ENCODE measurements at places on chromosomes 13 and 19.
A peak's percentile ranks its signal among the peaks of the same experiment; 100 is the strongest.

GRCh38 chr13:73508841-73509240 lies 450.0 kb downstream of the KLF5 start:
- DNase-seq, result no peak

GRCh38 chr13:45865414-45865813 lies 13.9 kb upstream of the SIAH3 start:
- DNase-seq, result no peak

DNA sequence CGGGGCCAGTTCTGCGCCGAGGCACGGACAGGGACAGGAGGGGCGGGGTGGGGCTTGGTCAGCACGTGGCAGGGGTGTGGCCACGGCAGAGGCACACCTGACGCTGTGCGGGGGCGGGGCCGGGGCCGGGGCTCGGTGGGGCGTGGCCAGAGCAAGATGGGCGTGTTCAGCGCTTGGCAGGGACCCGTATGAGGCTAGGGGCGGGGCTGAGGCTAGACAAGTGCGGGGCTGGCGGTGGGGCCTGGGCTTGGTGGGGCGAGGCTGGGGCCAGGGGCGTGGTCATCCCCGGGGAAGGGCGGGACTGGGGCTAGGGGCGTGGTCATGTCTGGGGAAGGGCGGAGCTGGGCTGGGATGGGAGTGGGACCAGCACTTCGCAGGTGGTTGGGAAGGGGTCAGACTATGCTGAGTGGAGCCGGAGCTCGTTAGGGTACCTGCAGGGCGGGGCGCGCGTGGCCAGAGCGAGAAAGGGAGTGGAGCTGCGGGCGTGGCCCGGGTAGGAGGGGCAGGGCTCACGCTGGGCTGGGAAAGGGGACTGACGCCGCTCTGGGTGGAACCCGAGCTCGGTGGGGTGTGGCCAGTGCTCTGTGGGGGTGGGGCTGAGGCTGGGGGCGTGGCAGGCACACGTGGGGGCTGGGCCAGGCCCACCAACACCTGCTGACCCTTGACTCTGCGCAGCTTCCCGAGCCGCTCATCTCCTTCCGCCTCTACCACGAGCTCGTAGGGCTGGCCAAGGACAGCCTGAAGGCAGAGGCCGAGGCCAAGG lies 12.8 kb downstream of the POLR2E start:
- DNase-seq, result peak; percentile 91

DNA sequence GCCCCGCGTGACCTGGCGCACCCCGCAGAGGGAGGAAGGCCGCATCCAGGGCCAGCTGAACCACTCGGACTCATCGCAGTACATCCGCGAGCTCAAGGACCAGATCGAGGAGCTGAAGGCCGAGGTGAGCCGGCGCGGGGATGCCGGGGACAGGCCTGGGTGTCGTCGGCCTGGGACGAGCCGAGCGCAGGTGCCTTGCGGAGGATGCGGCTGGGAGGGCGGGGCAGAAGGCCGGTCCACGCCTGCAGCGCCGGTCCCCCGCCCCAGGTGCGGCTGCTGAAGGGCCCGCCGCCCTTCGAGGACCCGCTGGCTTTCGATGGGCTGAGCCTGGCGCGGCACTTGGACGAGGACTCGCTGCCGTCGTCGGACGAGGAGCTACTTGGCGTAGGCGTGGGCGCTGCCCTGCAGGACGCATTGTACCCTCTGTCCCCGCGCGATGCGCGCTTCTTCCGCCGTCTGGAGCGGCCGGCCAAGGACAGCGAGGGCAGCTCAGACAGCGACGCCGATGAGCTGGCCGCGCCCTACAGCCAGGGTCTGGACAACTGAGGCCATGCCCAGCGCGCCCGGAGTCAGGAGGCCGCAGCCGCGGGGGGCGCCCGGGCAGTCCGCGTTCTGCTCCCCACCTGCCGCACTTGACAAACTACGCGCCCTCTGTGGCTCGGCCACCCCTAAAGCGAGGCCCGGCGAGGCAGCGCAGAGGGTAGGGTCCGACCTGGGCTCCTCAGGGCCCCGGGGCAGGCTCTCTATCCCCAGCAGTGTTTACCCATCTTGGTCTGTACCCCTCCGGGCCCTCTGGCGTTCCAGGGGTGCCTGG lies 10.8 kb downstream of the PRR36 start:
- no peak for DNase-seq

DNA sequence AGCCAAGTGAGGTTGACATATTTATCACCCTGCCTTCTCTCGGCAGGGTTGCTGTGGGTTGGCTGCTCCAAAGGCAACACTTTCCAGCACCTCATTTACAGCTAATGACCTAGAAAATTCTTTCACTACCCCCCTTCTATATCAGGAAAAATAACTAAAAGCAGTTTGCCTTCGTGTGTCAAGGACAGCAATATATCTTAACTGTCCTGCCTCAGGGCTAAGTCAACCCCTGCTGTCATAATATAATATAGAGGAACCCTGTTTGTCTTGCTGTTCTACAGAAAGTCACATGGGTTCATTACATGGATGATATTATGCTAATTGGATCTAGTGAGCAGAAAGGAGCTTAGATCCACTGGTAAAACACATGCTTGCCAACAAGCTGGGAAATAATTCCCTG lies 28.1 kb upstream of the USP12 start:
- DNase-seq, result no peak

DNA sequence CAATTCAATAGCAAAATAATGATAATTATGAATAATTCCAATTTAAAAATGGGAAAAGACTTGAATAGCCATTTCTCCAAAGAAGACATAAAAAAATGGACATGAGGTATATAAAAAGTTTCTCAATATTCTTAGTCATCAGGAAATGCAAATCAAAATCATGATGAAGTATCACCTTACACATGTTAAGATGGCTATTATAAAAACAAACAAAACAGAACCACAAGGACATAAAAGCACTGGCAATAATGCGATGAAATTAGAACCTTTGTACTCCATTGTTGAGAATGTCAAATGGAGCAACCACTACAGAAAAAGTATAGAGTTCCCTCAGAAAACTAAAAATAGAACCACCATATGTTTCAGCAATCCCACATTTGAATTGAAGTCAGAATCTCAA lies 1186.1 kb downstream of the SLITRK5 start:
- DNase-seq, result no peak

DNA sequence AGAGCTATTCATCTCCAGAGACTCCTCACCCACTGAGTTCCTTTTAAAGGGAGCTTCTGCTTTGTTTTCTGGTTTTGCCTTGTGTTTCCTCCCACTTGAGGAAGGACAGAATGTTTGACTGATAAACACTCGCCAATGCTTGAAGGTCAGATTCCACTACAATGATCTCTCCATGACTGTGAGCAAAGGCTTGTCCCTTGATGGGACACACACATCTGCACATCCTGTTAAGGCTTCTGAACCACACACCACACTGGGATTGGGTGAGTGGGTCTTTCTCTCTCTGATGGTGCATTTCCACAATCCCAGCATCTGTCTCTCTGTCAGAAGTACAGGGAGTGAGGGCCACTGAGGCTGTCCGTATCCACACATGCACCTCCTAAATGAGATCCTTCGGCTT lies 245.3 kb downstream of the IRS2 start:
- DNase-seq, result no peak

GRCh38 chr19:8196271-8196927 lies 12.8 kb upstream of the CERS4 start:
- DNase-seq, result no peak

- DNase-seq, result no peak
Measured at GRCh38 chr13:59468396-59468795, 695.3 kb downstream of the DIAPH3 start.

DNA sequence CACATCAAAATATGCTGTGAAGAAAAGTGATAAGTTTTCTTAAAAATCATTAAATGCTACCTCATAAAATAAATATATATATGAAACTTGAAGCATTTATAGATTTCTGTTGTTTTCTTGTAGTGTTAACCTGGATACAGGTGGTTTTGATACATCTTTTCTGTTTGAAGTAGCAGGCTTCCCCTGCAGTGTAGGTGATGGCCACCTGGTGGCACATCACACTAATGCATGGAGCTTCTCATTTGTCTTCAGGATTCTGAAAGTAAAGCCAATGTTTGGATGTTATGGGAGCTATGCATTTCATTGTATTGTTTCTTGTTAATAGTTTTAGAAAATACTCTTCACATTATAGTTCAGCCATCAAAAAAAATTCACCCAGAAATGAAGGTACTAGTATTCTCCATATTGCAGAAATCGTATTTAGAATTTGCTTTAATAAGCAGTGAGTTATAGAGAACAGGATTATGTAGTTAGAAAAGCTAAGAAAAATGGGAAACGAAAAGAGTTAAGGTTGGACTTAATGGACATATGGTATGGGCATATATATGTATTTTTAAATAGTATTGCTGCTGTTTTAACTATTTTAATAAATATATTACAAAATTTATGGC lies 18.7 kb downstream of the GPR180 start:
- DNase-seq, result peak; percentile 45

GRCh38 chr13:114088863-114089262 lies 43.6 kb downstream of the RASA3 start:
- no peak for DNase-seq

DNA sequence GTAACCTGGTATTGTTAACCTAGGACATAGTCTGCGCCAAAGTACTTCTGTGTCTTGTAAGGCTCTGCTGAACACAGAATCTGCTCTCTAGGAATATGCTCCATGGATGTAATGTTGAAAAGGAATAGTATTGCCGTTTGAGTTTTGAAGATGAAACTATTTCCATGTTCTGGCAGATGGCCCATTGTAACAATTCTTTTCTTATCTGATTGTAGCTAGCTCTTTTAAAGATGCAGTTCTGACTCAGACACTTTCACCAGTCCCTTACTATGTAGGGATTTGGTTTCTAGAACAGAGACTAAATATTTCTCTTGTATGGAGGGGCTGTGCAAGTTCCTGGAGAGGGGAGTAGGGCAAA lies 185.6 kb downstream of the MTUS2 start:
- DNase-seq, result no peak

DNA sequence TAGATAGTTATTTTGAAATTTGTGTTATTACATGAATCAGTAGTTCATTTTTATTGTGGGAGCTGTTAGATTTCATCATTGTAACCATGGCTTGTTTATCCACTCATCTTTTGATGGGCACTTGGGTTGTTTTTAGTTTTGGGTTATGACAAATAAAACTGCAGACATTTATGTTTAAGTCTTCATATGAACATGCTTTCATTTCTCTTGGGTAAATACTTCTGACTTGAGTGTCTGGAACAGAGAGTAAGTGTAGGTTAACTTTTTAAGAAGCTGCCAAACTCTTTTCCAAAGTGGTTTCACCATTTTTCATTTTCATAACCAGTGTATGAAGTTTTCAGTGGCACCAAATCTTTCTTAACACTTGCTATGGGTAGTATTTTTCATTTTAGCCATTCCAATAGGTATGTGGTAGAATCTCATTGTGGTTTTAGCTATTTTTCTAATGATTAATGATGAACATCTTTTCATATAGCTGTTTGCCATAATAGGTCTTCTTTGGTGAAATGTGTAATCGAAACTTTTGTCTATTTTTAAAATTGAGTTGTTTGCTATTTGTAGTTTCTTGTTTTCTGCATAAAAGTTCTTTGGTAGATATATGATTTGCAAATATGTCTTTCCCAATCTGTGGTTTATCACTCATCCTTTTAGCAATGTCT lies 17.9 kb downstream of the SLAIN1 start:
- DNase-seq, result no peak

- DNase-seq, result no peak
Measured at GRCh38 chr13:79673310-79673992, 192.5 kb downstream of the NDFIP2 start.

GRCh38 chr13:113859311-113860050 lies 4.4 kb downstream of the GAS6 start:
- DNase-seq, result no peak

DNA sequence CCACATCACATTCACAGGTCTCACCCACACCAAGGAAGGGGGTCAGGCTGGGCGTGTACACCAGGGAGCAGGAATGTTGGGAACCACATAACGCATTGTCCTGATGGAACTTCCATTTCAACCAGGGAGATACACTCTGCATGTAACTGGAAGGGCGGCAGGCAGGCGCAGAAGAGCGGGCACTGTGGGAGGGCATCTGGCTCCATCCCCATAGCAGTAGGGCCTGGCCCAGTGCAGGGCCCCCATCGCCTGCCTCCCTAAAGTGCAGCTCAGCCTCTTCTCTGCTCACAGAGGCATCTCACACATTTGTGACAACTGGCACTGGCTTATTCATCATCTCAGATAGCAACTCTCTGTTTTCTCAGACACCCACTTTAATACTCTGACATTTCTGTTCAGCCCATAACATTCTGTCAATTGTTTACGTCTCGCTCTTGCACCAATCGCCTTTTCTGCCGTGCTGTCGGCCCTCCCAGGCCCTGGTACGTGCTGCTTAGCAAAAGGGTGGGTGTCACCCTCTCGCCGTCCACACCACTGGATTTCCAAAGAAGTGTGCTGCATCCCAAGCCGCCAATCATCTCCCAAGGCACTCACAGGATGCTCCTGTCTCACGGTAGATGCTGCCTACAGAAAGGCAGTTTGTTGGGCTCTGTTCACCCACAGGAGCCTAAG lies 353.3 kb upstream of the ZNF507 start:
- DNase-seq, result no peak

DNA sequence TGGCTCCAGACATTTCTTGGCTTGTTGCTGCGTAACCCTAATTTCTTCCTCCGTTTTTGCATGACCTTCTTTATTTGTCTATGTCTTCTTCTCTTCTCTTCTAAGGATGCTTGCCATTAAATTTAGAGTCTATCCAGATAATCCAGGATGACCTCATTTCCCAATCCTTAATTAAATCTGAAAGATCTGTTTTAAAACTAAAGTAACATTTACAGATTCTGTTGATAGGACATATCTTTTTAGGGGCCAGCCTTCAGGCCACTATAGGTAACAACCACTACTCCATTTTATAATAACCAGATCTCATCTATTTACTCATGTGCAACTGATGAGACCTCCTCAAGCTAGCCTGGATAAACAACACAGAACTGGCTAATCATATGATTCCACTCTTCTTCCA lies 490.5 kb upstream of the SLC10A2 start:
- DNase-seq, result no peak

GRCh38 chr19:58563034-58563573 lies 4.7 kb upstream of the UBE2M start:
- no peak for DNase-seq

DNA sequence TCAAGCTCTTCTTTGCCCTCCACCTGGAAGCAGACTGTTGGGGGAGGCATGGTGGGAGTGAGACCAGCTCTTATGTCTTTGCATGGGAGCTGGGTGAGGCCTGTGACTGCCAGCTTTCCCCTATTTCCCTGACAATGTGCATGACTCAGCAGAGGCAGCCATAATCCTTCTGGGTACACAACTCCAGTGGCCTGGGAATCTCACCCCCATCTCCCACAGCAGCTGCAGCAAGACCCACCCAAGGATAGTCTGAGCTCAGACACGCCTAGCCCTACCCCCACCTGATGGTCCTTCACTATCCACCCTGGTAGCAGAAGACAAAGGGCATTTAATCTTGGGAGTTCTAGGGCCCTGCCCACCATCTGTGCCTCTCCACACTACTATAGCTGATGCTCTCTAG lies 41.4 kb upstream of the FGF14 start:
- DNase-seq, result no peak

Data from A549 (cell line).